Non-pigmented ciliary epithelial cell (primary cell): ENCODE measurements at places on chromosomes 12 and 14.

DNA sequence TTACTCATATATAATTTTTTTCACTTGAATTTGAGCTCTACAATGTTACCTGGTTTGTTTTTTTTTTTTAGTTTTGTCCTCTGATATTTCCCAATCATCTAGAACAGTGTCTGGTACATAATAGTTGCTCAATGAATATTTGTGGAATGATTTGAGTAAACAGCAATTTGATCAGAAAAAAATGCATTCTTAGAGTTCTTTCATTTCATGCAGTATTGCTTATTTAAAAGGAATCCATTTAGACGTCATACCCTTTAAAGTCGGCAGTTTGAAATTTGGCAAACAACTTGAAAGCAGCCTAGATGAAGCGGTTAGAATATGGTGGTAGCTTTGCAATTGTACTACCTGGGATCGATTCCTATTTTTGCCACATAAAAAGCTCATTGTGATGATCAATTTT lies 140.0 kb downstream of the PDE3A start:
- DNase-seq = no peak

DNA sequence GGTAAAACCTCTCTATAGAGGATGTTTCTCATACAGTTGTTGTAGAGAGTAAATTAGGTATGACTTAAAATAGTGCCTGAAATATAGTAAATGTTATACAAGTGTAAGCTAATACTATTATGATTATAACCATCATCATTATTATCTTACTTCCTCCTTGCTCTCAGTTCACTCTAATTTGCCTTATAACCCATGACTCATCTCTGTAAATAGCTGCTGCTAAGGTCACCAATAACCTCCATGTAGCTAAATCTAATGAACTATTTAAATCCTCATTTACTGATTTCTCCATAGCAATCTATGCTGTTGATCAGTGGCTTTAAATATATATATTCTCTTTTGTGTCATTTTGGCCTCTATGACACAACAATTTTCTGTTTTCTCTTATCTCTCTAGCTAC lies 109.6 kb downstream of the RMST start:
- DNase-seq = no peak

GRCh38 chr14:63662776-63663175 lies 21.1 kb upstream of the WDR89 start:
- DNase-seq = no peak

DNA sequence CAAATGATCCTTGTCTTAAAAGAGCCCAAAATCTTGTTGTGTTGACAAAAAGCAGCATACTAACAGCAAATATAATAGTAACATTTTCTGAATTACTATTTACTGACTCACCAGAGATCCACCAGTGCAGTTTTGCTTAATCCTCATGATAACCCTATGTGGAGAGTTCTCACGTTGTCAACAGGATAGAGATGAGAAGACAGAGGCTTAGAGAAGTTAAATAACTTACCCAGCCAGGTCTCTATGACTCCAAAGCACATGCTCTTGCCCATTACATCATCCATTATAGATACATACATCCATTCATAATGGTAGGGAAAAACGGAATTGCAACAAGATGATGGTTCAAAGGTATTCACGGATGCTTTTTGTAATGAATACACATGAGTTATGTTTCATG lies 111.9 kb downstream of the PAX9 start:
- peak; percentile 23 for DNase-seq

GRCh38 chr12:4424422-4424821 lies 21.2 kb downstream of the FGF6 start:
- DNase-seq = no peak

DNA sequence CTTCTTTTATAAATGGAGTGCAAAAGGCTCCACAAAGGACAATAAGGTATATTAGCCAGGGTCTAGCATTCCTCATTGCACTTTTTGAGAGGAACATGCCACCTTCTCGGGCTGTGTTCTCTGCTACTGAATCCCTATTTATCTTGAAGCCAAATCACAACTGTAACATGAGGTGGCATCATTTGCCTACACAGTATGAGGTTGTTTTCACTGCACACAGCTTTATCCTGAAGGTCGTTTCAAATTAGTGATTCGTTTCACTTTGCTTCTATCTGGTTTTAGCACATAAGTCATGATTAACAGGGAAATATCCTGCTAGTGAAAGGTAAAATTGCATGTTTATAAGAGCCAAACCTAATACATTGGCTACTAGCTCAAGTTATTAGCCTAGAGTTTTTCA lies 153.8 kb downstream of the SLC35F4 start:
- no peak for DNase-seq

- DNase-seq = no peak
Measured at GRCh38 chr12:57904848-57905811, 36.2 kb upstream of the ATP23 start.

DNA sequence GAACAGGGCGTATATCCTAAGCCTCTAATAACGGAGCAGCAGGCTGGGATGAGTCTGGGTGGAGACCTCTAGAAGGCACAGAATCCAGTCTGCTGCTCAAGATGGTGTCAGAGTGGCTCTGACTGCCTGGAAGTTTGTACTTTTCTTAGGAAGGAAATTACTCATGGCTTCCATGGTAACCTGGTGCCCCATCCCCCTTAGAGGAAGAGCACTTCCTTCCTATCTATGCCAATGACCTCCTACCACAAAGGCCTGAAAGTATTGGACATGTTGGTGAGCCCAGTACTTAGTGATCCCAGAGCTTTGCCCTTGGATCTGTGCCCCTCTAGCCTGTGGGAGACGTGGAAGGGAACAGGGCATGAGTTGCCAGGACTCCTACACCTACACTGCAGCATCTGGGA lies 1.5 kb downstream of the BATF start:
- DNase-seq = no peak

GRCh38 chr12:99352269-99352668 lies 295.3 kb upstream of the GARIN6 start:
- no peak for DNase-seq

GRCh38 chr12:21502872-21503271 lies 1.3 kb downstream of the GOLT1B start:
- DNase-seq = no peak

DNA sequence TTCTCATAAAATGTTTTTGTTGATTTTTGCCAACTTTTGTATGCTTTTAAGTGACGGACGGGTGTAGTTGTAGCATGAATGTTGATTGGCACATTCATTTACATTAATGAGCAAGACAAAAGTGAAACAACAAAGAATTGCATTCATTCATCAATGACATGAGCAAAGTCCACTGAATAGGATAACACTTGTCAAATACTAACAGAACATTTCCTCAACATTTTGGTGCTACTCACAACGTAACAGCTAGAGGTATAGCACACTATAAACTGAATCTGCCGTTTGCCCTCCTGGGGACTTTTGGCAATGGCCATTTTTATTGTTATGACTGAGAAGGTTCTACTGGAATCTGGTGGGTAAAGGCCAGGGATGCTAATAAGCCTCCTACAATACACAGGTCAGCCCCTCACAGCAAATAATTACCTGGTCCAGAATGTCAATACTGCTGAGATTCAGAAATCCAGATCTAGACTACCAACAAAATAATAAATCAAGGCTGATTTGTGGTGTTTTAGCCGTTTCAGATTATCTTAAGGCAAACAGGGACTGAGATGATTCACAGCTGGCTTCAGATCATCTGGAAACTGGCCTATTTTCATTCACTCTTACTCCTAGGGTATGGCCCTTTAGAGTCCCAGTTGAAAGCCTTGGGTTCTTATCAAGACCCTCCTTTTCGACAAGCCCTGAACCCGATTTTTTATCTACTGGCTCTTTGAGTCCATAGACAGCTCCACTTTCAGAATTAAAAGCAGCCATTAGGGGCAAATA lies 22.5 kb upstream of the CDKN3 start:
- DNase-seq = no peak

DNA sequence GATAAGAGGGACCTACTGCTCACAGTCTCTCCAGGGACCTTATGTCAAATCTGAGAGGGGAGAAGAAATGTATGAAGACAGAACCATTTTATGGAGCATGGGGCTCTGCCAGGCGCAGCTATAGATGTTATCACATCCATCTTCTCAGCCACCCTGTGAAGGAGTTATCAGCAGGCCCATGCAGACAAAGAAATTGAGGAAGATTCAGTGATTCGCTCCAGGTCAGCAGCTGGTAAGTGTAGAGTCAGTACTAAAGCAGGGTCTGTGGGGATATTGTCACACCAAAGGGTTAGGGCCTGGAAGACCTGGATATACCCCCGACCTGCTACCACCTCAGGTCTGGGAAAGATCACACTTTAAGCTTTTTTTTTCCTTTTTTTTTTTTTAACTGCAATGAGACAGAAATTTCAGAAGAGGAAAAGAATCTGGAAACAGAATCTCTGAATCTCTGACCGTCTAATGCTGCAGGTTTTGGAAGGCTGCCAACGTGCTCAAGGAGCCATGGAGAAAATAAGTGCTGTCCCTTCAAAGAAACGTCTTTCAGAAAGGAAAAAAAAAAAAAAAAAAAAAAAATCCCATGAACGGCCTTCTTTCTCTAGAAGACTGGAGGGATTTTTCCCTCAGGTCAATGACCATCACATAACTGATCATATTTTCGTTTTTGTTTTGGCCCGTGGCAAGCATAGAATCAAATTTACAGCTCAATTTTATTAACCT lies 73.3 kb upstream of the PLEKHG7 start:
- no peak for DNase-seq

GRCh38 chr12:121277374-121277759 lies 19.1 kb downstream of the CAMKK2 start:
- DNase-seq = no peak

GRCh38 chr12:103086471-103086870 lies 129.0 kb downstream of the ASCL1 start:
- DNase-seq = no peak

DNA sequence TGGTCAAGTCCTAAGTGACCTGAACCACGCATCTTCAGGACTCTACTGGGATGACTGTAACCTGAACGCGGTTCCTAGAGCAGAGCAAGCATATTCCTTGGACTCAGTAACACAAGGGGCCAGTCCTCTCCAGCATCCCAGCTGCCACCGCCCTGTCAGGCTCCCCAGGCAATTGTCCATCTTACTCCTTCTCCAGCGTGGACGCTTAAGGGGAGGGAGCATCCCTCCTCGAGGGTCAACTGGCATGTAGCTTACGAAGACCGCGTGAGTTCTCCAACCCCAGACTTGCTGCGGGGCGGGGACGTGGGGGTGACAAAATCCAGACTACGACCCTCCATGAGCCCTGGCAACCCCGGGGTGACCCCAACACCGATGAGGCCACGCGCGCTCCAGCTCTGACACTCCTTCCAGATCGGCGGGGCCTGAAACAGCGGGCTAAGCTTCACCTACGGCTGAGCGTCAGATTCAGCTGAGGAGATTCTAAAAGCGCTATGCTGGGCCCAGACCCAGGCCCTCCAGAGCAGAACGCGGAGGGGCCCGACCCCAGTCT lies 846 bp upstream of the MTHFD1 start:
- DNase-seq = no peak
